ENCODE measurements at places on chromosomes 5 and 9. TPM values are rescaled to one million over a fixed set of nuclear protein-coding genes. Genes with fewer than 3 reads are reported as not detected.

DNA sequence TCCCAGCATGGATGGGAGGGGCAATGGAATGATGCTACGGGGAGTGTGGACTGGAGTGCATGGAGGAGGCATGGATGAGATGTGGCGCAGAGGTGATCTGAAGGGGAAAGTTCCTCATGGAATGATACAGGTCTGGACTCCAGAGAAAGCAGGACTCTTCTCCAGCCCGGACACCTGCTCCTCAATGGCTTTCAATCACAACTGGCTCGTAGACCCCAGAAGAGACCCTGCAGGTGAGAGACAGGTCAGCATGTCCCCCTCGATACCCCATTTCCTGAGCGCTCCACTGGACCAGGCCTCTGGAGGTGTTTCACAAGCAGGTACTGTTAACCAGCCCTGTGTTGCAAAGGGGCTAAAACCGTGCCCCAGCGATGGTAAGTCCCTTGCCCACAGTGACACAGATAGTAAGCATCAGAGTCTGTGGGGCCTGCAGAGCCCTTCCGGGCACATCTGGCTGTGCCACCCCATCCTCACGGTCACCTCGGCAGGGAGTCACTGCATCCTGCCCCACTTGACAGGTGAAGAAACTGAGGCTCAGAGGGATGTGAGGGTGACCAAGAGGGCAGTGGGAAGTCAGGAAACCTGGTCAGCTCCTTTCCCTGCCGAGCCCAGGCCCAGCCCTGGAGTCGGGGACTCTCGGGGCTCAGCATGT is 5.5 kb upstream of the DPM2 start:
- no peak for DNase-seq

DNA sequence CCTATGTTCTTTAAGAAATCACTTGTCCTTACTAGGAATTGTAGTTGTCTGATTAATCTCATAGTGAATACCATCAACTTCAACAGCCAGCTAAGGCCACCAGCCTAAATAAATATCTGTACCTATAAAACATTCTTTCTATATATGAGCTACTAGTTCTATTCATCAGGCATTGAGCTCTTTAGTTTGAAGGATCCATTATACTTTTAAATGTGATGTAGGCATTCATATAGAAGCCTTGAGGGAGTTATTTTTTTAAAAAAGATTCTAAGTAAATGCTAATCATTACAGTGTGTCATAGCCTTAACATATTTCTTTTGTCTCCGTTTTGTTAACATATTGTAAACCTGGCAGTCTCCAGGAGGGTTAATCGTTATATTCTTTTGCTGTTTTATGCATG is 838.3 kb downstream of the PTPRD start:
- DNase-seq, result no peak

DNA sequence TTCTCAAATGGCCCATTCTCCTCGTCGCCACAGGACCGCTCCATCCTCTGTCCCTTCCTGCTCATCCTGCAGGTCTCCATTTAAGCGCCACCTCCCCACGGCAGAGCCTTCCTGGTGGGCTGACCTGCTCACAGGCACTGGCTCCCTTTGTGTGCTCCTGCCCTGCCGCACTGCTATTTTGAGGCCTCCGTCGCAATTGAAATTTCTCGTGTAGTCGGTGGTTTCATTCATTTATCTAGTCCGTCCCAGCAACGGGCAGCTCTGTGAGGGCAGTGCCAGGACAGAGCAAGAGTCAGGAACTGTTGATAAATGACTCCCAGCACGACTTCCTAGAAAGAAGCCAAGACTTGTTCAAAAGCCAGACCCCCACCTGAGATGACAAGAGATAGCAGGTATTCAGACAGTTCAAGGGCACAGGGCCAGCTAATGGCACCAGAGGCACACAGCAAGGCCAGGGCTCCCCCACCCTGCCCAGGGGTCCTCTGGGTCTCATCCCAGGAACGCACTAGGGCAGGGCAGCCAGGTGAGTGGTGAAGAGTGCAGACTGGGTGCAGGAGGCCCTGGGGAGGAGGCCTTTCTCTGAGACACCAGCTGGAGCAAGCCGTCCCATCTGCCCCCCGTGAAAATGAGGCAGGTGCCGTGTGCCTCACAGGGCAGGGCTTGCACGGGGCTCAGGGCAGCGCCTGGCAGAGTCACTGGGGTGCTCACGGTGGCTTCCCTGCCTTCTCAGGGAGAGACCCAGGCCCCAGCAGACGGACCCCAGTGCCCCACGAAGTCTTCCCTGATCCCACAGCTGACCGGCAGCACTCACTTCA is 36.9 kb downstream of the FAM78A start:
- DNase-seq, result no peak

DNA sequence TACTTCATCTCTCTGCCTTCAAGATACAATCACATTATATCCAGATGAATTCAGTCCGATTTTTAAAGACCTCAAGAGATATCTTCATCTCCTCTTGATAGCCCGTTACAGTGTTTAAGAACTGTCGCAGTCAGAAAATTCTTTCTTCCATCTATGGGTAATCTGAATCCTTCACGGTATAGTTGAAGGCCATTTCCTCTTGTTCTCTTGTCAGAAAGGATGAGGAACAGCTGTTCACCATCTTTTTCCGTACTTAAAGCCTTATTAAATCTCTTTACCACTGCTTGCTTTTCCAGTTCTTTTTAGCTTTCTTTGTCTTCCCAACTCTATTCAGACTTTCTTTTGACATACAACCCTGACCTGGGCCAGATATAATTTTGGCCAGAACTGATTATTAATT is 121.8 kb downstream of the XRCC4 start:
- no peak for DNase-seq

DNA sequence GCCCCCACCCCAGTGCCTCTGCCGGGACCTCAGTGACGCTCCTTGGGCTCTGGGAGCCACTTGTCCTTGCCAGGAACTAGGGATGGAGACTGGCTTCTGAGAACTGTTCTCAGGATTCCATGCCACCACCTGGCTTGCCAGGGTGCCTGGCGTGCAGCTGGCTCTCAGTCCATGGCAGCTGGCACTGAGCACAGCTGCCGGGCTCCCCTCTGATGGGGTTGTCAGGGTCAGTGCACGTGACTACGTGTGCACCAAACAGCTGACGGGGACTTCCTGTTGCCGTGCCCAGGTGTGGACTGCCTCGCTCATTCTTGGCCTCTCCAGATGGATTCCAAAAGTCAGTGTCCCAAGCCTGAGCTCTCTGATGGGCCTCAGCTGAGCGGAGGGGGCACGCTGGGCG is 9.4 kb downstream of the KCNT1 start:
- no peak for DNase-seq

DNA sequence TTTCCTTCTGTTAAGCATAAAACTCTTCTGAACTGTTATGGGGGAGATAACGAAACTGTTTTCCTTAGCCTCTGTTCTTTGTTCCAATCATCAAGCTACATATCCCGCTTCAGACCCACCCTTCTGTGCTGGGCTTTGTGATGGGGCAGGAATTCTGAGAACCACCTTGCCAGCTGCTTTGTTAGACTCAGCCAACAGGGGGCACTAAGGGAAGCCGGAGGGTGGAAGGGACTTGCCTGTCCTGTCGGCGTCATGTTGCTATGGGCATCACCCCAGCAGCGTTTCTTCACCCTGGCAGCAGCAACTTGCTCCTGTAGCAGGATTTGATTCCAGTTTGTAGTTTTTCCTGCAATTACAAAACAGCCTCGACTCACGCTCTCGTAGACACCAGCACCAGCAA is 169.1 kb downstream of the CAAP1 start:
- DNase-seq, result peak; percentile 58

GRCh38 chr5:141094481-141095262 is at the start of gene PCDHB2:
PCDHB2 (plus strand) TSS chr5:141094615; CDS start chr5:141094791, 176 bp downstream.
- peak; percentile 83 for DNase-seq

DNA sequence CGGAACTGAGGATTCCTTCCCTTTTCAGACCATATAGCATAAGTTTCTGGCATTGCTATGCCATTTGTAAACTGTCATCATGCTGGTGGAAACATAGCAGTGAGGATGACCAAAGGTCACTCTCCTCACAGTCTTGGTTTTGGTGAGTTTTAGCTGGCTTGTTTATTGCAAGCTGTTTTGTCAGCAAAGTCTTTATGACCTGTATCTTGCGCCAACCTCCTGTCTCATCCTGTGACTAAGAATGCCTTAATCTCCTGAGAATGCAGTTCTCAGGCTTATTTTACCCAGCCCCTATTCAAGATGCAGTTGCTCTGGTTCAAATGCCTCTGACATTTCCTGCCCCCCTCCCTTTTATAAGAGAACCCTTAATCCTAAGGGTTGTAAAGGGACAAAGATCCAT is 26.7 kb upstream of the GRIA1 start:
- no peak for DNase-seq

DNA sequence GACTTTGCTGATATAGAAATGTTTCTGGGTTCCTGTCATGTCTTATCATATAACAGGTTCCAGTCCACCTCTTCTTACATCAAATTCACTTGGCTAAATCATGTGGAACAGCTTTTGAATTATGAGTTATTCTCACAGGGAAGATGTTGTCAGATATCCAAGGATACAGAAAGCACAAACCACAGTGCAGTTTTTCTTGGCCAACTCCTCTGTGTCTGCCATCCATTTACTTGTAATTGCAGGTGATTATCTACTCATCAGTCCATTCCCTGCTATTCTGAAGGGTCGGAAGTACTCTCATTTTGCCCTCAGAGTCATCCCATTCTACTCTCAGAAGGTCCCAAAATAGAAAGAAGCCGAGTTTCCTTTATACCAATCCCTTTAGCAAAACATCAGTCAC is 10.0 kb downstream of the MARCHF11 start:
- no peak for DNase-seq

- DNase-seq, result no peak
Observed at GRCh38 chr5:153654504-153655200, 164.2 kb downstream of the GRIA1 start.

DNA sequence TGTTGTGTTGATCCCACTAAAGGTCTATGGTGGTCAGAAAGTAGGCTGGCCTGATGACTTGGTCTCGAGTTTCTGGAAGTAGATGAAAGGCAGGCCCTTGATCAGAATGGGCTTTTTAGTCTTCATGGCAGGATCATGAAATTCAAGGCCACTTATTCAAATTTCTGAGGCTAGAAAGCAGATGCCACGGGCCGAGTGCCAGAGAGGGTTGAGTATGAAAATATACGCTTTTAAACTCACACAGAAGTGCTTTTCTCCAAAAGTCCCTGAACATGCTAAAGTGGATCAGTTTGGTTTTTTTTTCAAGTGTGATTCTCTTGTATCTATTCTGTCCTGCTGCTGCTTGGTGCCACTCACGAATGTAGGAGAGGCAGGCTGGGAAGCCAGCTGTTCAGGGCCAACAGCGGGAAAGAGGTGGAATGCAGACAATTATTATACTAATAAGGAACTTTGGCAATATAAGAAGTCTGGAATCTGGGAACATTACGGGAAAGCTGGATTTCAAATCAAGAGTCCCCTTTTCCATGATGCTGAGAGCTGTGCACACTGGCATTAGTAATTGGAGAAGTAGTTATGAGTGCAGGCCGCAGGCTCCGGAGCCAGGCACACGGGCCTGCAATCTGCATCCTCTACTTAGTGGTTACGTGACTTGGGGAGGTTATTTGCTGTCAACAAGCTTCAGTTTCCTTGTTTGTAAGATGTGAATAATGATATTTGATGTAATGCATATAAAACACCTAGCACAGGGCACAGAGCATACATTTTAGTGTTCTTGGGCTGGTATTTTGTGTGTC is 95.8 kb downstream of the LMNB1 start:
- DNase-seq, result no peak

DNA sequence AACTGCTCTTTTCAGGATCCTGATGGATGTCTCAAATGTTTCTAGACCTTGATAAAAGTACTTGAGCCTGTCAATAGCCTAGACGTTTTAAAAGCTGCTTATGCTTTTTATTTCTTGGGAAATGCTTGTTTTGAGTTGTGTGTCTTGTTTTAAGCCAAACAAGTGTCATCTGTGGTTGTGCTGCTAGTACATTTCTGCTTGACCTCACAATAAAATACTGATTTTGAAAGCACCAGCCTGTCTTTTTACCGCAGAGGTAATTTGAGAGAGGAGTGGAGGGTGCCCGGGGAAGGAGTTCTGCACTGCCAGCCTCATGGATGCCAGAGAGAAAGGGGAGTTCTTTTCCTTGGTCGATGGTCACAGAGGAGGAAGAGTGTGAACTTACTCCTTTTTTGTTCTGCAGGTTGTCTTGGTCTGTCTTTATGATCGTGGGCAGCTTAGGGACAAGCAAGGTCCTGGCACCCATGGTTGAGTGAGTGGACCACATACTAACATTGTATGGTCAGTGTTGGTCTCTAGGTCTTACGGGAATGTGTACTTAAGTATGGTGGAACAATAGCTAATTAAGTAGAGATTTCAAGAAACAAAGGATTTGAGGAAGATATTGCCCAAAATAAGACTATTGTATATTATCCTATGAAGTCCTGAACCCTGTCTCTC is 61.0 kb downstream of the TRIO start:
- no peak for DNase-seq

GRCh38 chr5:128876569-128877382 is 88.5 kb upstream of the SLC27A6 start:
- no peak for DNase-seq

DNA sequence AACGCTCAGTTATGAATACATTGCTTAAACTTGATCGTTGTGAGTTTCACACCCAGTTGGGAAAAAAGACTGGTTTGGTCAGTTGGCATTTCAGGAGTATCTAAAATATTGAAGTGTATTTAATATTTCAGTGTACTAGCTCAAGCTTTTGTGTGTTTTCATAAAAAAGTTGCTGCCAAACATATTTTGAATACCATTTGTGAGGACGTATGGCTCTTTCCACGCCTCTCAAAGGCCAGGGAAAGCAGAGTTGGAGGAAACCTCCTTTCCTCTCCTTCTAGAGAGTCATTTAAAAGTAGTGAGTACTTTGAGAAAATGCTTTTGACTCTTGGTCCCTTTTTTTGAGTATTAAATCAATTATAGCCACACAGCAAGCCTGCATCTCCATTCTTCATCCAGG is 43.2 kb upstream of the ANKRD33B start:
- DNase-seq, result no peak

- DNase-seq, result no peak
Observed at GRCh38 chr5:86461169-86461956, 156.4 kb upstream of the COX7C start.

Gene NOP16
- 30.9 TPM for total RNA-seq

Gene SPATA24
- 3.4 TPM for total RNA-seq

Gene QSOX2
- total RNA-seq, result 9.2 TPM

Gene SPATA31E1
- not detected for total RNA-seq

Gene RANBP17
- not detected for total RNA-seq

Gene TMEM267
- 17.7 TPM for total RNA-seq

Gene PCDHGA7
- 0.29 TPM for total RNA-seq

Gene DCTN4
- 39.6 TPM for total RNA-seq

Gene SLC34A3
- not detected for total RNA-seq

Gene SMIM32
- total RNA-seq, result not detected
